CD4-positive, CD25-positive, alpha-beta regulatory T cell (primary cell): ENCODE measurements at places on chromosomes 7 and 10. TPM values are rescaled to one million over a fixed set of nuclear protein-coding genes. Genes with fewer than 3 reads are reported as not detected.

MSS51 gene
- 3.9 TPM for total RNA-seq

- H3K4me3 ChIP-seq = no peak overlapping the region
- no peaks in the 10 kb centered on the region for H3K27me3 ChIP-seq
- H3K4me1 ChIP-seq = no peaks in the 10 kb centered on the region
- DNase-seq = no peak
- H3K27ac ChIP-seq = no peak overlapping the region
Observed at GRCh38 chr10:120586471-120586872, 129.4 kb downstream of the PLPP4 start.

DNA sequence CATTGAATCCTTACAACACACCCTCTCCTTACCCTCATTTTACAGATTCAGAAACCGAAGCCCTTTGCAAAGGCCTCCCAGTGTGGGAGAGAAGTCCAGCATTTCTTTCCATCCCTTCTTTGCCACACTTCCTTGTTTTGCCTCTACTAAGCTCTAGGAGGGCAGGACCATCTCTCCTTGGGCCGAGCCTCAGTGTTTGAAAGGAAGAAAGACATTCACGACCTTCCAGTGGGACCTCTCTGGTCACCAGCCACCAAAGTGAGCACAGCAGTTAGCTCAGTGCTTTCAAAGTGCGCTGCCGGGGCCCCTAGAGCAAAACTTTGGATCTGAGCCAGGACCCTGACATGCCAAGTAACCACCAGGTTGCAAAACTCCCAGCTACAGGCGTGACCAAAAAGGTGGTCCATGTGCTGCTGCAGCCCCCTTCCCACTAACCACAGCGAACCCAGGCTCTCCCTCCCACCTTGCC, 12.4 kb downstream of the CTBP2 start:
- H3K36me3 ChIP-seq = no peaks in the 10 kb centered on the region
- H3K27ac ChIP-seq = no peak overlapping the region
- no peak for DNase-seq
- peaks cover 2% of the 10 kb centered on the region for H3K27me3 ChIP-seq

- no peaks in the 10 kb centered on the region for H3K27me3 ChIP-seq
- no peak overlapping the region for H3K4me3 ChIP-seq
- no peaks in the 10 kb centered on the region for H3K36me3 ChIP-seq
Observed at GRCh38 chr10:44397476-44398225, 12.8 kb upstream of the CXCL12 start.

DNA sequence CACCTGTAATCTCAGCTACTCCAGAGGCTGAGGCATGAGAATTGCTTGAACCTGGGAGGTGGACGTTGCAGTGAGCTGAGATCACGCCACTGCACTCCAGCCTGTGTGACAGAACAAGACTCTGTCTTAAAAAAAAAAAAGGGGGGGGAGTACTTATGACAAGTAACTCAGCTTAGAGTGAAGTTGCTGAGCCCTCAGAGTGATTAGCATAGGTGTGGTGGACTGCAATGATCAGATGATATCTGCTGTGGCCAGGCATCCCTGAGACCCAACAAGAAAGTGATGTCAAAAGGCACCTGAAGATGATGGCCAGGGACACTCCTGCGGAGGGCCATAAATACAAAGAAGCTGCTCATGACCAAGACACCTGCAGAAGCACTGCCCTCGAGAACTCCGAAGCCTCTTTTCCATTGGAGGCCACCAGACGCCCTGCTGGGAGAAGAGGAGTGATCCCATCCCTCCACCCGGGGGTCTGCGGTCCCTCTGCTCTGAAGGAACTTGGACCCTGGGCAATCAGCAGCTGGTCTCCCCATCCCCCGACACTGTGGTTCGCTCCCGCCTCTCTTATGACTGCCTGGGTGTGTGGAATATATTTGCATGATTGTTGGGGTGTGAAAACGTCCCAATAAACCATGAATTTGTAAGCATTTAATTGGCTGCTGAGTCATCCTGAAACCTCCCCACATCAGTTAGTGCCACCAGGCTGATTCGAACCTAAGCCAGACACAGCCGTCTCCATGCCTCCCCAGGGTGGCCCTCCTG, 46.0 kb downstream of the RASGEF1A start:
- no peaks in the 10 kb centered on the region for H3K36me3 ChIP-seq
- H3K27me3 ChIP-seq = no peaks in the 10 kb centered on the region
- DNase-seq = no peak
- peaks cover 4% of the 10 kb centered on the region for H3K4me1 ChIP-seq
- no peak overlapping the region for H3K27ac ChIP-seq

GRCh38 chr7:43785420-43785819, 26.9 kb downstream of the BLVRA start:
- no peaks in the 10 kb centered on the region for H3K4me1 ChIP-seq
- peaks cover 5% of the 10 kb centered on the region for H3K36me3 ChIP-seq
- H3K27me3 ChIP-seq = no peaks in the 10 kb centered on the region
